ENCODE measurements at places on chromosomes 3 and 15.

- no peak for DNase-seq
These were observed 591.4 kb downstream of the FOXP1 start for GRCh38 chr3:70992131-70992530.

GRCh38 chr15:71748293-71748718 lies 62.0 kb upstream of the NR2E3 start:
- DNase-seq = no peak

DNA sequence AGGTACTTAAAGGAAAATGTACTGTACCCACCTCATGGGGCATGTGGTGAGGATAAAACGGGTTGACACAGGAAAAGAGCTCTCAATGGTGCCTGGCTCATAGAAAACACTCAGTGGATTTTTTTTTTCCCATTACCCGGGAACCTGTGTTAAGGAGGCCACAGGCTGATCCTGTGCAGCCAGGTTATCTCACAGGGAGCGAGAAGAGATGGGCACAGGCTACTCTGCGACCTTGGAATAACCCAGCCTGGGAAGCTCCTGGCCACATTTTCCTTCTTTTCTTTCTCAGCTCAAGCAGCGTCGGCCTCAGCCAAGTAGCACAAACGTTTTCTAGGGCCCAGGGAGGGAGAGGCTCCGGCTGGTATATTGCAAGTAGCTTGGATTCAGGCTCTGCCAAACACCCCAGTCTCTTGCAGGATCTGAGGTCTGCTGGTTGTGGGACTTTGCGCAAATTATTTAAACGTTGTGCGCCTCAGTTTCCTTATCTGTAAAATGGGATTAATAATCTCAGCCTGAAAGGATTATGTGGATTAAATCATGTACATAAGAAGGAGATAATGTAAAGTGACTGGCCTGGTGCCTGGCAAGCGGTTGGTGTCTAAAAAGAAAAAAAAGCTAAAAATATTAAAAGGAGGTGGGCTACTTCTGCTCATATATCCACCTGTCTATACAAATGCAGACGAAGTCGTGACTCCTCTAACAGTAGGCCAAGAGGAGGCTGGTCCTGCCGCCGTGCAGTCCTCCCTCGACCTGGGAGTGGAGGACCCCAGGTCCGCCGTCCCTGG lies 2.2 kb downstream of the FURIN start:
- DNase-seq = no peak

DNA sequence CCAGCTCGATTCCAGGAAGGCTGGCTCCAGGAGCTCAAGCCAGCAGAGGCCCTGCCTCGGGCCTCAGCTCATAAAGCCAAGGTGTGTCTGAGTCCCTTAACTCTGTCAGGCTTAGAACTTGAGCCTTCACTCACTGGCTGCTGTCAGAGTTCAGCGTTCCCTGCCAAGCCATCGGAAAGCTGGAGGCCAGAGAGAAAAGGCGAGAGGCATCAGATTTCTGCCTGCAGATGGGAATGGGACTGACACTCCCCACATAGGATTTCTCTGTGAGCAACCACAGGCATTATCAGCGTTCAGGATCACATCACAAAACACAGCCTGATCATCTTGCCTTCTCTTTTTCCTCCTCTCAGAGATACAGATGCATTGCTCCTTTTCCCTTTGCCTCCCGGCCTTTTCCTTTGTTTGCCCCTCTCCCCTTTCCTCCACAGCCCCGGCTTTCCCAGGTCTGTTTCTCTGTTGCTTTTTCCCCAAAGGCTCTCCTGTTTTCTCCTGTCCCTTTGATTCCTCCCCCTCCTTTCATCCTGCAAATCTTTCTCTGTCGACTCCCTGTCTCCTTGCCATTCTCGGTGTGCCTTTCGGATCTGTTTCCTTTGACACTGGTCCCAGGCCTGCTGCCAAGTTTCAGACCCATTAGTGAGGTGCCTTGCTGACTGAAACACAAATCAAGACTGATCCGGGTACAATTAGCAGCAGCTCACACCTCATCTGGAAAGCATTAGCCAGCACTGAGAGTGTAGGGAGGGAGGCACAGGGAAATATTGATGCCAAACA lies 44.5 kb upstream of the BOC start:
- no peak for DNase-seq

DNA sequence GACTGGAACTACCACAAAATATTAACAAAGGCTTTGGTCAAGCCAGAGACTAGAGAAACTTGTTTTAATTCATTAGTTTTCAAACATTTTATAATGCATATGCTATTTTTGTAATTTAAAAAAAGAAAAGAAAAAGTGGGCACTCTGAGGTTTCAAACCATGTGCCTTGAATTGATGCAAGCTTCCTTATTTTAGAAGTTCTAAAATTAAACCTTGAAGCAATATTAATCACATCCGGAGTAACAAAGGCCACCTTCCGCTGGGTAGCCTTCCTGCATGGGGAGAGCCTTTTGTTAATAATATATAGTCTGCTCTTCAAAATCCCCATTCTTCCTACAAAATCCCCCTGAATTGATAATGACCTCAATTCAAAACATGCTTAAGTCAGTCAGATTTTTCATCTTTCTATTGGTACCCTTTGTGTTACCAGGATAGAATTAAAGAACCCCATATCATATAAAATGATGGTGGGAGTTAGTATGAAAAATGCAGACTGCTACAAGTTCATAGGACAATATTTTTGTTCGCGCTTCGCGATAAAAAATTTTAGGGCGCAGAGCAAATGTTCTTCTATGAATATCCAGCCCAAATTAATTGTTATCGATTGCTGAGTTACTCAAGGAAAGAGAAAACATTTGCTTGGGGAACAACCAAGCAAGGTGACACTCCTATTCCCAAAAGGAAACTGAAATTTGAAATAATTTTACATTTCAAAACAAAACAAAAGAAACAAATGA lies 30.6 kb downstream of the LDHAL6B start:
- no peak for DNase-seq

GRCh38 chr3:197547306-197548011 lies 8.3 kb downstream of the BDH1 start:
- DNase-seq = no peak

- no peak for DNase-seq
These were observed 93.3 kb downstream of the ADAMTSL3 start for GRCh38 chr15:83747050-83747717.

- no peak for DNase-seq
These were observed 50.8 kb upstream of the PIAS1 start for GRCh38 chr15:68003297-68003696.

GRCh38 chr3:127121885-127122284 lies 71.0 kb upstream of the PRR23E start:
- no peak for DNase-seq

DNA sequence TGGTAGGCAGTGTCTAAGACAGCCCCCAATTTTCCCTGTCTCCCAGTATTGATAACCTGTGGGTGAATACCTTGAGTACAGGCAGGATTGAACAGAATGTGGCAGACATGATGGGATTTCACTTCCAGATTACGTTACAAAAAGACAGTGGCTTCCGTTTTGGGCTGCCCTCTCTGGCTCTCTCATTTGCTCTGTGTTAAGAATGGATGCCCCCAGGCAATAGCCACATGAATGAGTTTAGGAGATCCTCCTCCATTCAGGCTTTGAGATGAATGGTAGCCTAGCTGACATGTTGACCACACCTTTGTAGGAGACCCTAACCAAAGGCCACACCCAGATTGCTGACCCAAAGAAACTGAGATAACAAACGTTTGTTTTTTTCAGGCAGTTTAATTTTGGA lies 34.3 kb downstream of the UBXN7 start:
- DNase-seq = no peak

- no peak for DNase-seq
These were observed 42.7 kb upstream of the PRICKLE2 start for GRCh38 chr3:64267721-64268604.

DNA sequence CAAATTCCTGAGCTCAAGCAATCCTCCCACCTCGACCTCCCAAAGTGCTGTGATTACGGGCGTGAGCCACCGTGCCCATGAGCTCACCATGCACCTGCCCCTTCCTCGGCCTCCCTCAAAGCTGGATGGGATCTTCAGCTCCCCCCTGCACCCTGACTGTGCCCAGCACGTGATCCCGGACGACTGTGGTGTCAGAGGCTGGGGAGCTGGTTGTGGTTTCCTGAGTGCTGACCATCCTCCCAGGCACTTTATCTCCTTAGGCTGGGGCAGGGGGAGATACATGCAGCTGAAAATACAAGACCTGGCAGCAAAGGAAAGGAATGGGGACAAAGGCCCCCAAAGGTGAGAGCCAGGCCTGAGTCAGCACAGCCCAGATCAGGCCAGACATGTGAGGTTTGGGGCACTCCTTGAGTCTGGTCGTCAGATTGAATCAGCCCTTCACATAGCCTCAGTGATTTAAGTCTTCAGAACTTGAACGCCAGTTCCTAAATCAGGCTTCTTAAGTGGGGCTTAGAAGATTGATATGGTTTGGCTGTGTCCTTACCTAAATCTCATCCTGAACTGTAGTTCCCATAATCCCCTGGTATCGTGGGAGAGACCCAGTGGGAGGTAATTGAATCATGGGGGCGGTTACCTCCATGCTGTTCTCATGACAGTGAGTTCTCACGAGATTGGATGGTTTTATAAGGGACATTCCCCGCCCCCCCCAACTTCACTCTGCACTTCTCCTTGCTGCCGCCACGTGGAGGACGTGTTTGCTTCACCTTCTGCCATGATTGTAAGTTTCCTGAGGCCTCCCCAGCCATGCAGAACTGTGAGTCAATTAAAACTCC lies 35.8 kb downstream of the PRKCD start:
- no peak for DNase-seq

DNA sequence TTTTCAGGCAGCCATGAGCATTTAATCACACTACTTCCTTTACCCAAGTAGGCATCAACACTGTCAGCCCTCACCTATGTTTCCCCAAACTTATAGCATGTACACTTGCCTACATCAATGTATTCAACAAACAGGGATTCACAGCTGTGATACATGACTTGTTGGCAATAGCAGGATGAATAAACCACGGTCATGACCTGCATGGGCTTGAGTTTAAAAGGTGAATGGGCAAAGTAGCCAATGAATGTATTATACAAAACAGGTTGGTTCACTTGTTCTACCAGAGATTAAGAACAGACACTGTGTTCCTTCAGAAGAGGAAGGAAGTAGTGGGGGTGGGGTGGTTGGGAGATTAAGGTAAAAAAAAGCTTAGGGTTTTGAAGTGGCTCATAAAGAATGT lies 861.9 kb upstream of the SEMA6D start:
- DNase-seq = no peak

- DNase-seq = no peak
These were observed 1017.4 kb downstream of the SQOR start for GRCh38 chr15:46652266-46652665.

DNA sequence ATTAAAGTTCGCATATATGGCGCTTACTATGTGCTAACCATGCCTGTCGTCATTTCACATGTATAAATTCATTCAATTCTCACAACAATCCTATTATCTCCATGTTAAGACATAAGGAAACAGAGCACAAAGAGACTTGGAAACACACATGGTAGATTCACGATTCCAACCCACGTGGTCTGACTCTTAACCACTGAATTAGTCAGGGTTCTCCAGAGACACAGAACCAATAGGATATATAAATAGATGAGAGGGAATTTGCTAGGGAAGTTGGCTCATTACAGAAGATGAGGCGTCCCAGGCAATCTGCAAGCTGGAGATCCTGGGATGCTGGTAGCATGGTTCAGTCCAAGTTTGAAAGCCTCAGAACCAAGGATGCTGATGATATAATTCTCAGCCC lies 765.3 kb downstream of the TBL1XR1 start:
- DNase-seq = no peak

GRCh38 chr3:43014956-43015355 lies 35.8 kb downstream of the GASK1A start:
- no peak for DNase-seq

- DNase-seq = no peak
These were observed 21.6 kb upstream of the RASA2 start for GRCh38 chr3:141465221-141465620.
